ENCODE measurements at places on chromosomes 7 and 10.

DNA sequence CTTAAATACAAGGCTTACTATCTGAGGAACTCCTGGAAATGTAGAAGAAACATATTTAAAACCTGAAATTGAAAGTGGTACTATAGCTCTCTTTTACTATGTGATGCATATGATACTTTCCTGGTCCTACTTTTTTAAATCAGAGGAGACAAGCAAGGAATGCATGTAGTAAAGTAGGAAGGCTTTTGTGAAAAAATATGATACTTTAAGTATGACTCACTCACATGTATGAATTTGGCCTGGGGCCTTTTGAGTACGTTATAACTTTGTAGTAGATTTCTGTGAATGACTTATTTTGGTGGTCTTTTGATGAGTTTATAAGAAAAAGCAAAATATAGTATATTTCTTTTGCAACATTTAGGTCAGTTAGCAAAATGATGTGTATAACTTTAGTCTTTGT lies 53.8 kb downstream of the TAX1BP1 start:
- DNase-seq = no peak
- peaks cover 5% of the 10 kb centered on the region for H3K4me1 ChIP-seq
- no peaks in the 10 kb centered on the region for H3K27me3 ChIP-seq
- H3K4me3 ChIP-seq = no peak overlapping the region

- H3K27me3 ChIP-seq = no peaks in the 10 kb centered on the region
- no peak for DNase-seq
- H3K4me1 ChIP-seq = peaks cover 33% of the 10 kb centered on the region
- no peak overlapping the region for H3K4me3 ChIP-seq
- H3K36me3 ChIP-seq = peaks cover 5% of the 10 kb centered on the region
- peak overlapping the region; percentile 93 for H3K27ac ChIP-seq
These were observed 127.1 kb downstream of the CLEC2L start for GRCh38 chr7:139650429-139651100.

- H3K27ac ChIP-seq = no peak overlapping the region
- H3K36me3 ChIP-seq = no peaks in the 10 kb centered on the region
- DNase-seq = no peak
- H3K4me1 ChIP-seq = peaks cover 20% of the 10 kb centered on the region
- H3K4me3 ChIP-seq = no peak overlapping the region
These were observed 46.2 kb upstream of the GDF10 start for GRCh38 chr10:47253651-47254375.

- H3K27me3 ChIP-seq = no peaks in the 10 kb centered on the region
- H3K4me3 ChIP-seq = no peak overlapping the region
- no peaks in the 10 kb centered on the region for H3K36me3 ChIP-seq
- H3K4me1 ChIP-seq = no peaks in the 10 kb centered on the region
- H3K27ac ChIP-seq = no peak overlapping the region
These were observed 85.4 kb downstream of the CFTR start for GRCh38 chr7:117565226-117565625.

DNA sequence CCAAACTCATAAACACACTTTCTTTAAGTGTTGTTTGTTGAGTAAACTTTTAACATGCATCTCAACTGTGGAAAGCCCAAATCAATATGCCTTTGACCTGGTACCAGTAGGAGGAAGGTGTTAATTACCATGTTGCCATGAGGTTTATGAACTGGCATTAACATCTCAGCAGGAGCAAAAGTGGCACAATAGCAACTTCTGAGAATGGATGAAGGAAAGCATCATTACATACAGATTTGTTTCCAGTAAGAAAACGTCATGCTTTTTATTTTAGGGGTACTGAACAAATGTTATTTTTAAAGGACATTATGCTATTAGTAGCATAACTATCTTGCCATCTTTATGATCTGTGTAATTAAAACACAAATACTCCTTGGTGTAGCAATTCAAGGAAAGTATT lies 51.1 kb downstream of the ARMC3 start:
- H3K4me1 ChIP-seq = peaks cover 7% of the 10 kb centered on the region
- H3K36me3 ChIP-seq = peaks cover 4% of the 10 kb centered on the region
- DNase-seq = no peak
- H3K27ac ChIP-seq = no peak overlapping the region
- H3K4me3 ChIP-seq = no peak overlapping the region

- peaks cover 35% of the 10 kb centered on the region for H3K27me3 ChIP-seq
- no peak for DNase-seq
- peaks cover 8% of the 10 kb centered on the region for H3K4me1 ChIP-seq
- H3K27ac ChIP-seq = no peak overlapping the region
These were observed 926 bp upstream of the C7orf33 start for GRCh38 chr7:148589640-148590039.

GRCh38 chr7:30913821-30914515 lies 2.3 kb downstream of the AQP1 start:
- peaks cover 3% of the 10 kb centered on the region for H3K36me3 ChIP-seq
- peaks cover 21% of the 10 kb centered on the region for H3K27me3 ChIP-seq
- H3K4me3 ChIP-seq = no peak overlapping the region
- no peak for DNase-seq

- no peaks in the 10 kb centered on the region for H3K27me3 ChIP-seq
- DNase-seq = no peak
- H3K4me3 ChIP-seq = no peak overlapping the region
- no peaks in the 10 kb centered on the region for H3K4me1 ChIP-seq
- H3K27ac ChIP-seq = no peak overlapping the region
- no peaks in the 10 kb centered on the region for H3K36me3 ChIP-seq
These were observed 759.3 kb downstream of the LRMDA start for GRCh38 chr10:76190634-76191270.

- H3K27ac ChIP-seq = peak within 1 kb of the TSS; percentile 76
- H3K36me3 ChIP-seq = no peaks in the 10 kb centered on the region
- peak within 1 kb of the TSS; percentile 80 for H3K4me3 ChIP-seq
- H3K4me1 ChIP-seq = peaks cover 11% of the 10 kb centered on the region
- DNase-seq = no peak
These were observed at the start of gene USP54 for GRCh38 chr10:73590881-73591799. USP54 (minus strand) TSS chr10:73591342; CDS start chr10:73575658, 15,684 bp downstream.

DNA sequence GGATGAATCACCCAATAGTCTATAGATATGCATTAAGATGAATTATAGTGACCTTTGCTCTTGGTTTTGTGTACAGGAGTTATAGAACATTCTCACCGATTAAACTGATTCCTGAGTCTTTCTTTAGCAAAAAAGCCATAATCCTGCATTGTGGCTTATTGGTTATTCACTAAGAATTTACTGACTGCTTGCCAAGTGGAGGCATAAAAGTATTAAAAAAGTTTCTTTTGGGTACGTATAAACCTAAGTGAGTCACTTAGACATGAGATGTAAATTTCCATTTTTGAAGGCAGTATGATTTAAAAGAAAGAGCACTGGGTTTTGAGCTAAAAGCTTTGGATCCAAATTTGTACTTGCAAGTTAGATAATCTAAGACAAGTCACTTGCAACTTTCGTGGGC lies 100.7 kb downstream of the CDK6 start:
- H3K4me3 ChIP-seq = no peak overlapping the region
- H3K27me3 ChIP-seq = no peaks in the 10 kb centered on the region
- H3K27ac ChIP-seq = no peak overlapping the region
- peaks cover 8% of the 10 kb centered on the region for H3K36me3 ChIP-seq

GRCh38 chr7:55556031-55556430 lies 16.3 kb downstream of the VOPP1 start:
- DNase-seq = no peak
- H3K27ac ChIP-seq = peak overlapping the region; percentile 91
- peaks cover 85% of the 10 kb centered on the region for H3K4me1 ChIP-seq
- peaks cover 6% of the 10 kb centered on the region for H3K36me3 ChIP-seq

DNA sequence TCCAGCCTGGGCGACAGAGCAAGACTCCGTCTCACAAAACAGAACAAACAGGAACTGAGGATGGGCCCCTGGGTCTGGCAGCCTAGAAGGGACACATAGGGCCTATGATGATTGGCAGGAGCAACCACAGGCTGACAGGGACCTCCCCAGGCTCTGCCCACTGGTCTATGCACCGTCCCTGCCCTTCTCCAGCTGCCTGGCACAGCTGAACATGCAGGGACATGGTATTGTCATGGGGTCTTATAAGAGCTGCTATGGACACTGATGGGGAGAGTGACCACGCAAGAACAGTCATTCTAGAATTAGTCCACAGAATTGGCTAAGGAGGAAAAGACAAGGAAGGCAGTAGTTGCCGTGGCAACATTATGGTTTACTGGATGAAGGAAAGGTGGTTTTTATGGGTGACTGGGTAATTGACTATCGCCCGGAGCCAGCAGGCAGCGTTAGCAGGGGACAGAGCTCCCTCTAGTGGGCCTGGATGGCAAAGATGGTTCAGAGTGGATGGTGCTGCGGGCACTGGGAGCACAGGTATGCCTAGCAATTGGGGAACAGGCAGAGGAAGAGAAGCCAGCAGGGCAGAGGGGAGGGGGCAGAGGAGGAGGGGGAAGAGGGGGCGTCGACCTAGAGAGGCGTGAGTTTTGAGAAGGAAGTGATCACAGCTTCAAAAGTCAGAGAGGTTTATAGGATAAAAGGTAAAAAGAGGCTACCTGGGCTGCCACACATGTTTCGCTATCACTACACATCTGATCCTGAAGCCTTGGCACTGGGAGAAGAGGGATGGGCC lies 7.8 kb upstream of the TRIM56 start:
- H3K4me3 ChIP-seq = no peak overlapping the region
- DNase-seq = peak; percentile 84
- H3K4me1 ChIP-seq = peaks cover 6% of the 10 kb centered on the region
- peaks cover 16% of the 10 kb centered on the region for H3K27me3 ChIP-seq
- H3K27ac ChIP-seq = peak overlapping the region; percentile 68

DNA sequence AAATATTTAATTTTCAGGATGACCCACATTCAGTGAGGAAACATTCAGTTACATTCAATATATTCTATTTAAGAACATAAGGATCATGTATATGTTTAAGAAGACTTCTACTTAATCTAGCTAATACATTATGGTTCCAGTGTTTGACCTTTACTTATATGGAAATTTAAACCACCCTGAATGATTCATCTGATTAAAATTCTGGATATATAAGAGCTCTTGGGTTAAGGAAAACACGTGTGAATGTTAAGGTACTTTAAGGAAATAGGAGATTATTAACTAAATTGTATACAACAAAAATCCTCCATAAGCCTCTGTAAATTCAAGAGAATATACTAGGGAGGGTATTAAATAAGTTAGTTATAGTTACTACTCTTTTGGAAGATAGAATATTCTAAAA lies 40.9 kb downstream of the HDAC9 start:
- no peak for DNase-seq
- H3K4me3 ChIP-seq = no peak overlapping the region
- H3K4me1 ChIP-seq = no peaks in the 10 kb centered on the region
- no peak overlapping the region for H3K27ac ChIP-seq
- H3K27me3 ChIP-seq = no peaks in the 10 kb centered on the region

- H3K4me3 ChIP-seq = no peak overlapping the region
- peaks cover 3% of the 10 kb centered on the region for H3K36me3 ChIP-seq
- no peak for DNase-seq
- H3K4me1 ChIP-seq = peaks cover 3% of the 10 kb centered on the region
These were observed 295.2 kb downstream of the CAMK1D start for GRCh38 chr10:12644380-12645144.
